Heart left ventricle (tissue), 16 donors: ENCODE measurements at places on chromosomes 13 and 19. TPM values are rescaled to one million over a fixed set of nuclear protein-coding genes. Genes with fewer than 3 reads are reported as not detected.
A peak's percentile ranks its signal among the peaks of the same experiment; 100 is the strongest.

GJB2 gene
- 0.30 TPM for polyA plus RNA-seq

AZU1 gene
- not detected for polyA plus RNA-seq

CBY2 gene
- not detected for polyA plus RNA-seq

RCBTB2 gene
- polyA plus RNA-seq, result 11.5 TPM

- DNase-seq, result no peak
These were observed 491.0 kb downstream of the FGF9 start for GRCh38 chr13:22161871-22162270.

DNA sequence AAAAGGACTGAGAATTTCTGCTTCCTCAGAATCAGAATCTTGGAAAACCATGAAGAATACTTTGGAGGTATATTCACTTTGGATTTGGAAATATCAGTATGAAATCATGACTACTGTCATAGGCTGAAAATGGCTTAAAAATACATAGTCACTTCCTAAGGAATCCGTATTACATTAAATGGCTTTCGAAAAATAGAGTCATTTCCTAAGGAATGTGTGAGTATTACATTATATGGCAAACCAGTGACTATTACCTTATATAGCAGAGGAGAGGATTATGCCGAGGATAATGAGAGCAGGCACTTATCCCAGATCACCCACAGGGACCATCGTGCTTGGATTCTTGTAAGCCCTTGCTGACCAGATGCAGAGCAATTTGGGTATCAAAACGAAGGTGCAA lies 1471.8 kb downstream of the EFNB2 start:
- no peak for DNase-seq

DNA sequence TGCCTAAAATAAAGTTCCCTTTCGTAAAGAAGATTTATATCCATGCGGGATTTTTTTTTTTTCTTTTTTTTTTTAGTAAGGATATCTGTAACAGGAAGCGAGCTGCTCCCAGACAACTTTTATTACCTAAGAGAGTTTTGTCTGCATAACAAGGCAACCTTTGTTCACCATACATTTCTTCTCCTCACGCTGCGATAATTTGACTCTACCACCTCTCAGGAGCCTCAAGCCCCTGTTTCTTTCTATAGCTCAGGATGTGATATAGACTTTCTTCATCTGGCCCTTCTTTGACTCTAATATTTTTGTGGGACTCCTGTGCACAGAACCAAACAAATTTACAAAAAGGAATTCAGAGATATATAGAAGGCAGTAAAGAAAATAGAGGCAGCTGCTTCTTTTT lies 1053.7 kb upstream of the SPRY2 start:
- no peak for DNase-seq

- no peak for DNase-seq
These were observed 27.2 kb downstream of the PLEKHJ1 start for GRCh38 chr19:2208975-2209374.

GRCh38 chr13:71460211-71460610 lies 406.8 kb downstream of the DACH1 start:
- DNase-seq, result no peak

DNA sequence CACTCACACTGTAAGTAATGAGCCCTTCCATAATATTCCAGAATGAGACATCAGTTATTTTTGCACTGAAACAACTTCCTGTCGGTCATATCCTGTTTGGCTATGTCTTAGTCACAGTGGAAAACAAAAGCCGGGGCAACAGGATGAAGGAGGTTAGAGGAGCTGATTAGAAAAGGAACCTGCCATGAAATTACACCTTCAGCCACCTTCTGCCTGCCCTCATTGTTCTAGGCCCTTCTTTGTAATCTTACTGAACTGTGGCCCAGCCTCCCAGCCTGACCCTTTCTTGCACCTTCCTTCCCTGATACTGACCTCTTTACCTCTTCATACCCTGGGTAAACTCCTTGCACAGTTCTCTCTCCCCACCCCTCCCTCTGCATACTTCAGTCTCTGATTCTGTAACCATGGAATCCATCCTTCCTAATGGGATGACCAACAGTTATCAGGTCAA lies 67.3 kb downstream of the DOCK9 start:
- peak; percentile 53 for DNase-seq

DNA sequence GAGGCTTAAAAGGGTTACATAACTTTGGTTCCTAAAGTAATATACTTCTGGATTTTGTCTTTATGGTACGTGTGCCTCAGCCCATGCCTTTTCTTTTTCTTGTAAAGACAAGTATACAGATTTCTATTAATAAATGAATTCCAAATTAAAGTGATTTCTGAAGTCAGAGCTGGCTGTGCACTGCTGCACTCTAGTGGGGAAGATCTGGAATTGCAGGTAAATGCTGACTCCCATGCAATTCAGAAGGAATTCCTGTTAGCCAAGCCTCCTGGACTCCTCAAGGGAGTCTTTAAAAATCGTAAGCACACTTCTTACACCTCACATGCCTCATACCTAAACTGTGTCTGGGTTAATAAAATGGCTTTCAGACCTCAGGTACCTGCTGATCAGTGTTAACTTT lies 118.4 kb upstream of the SLC7A1 start:
- DNase-seq, result no peak

DNA sequence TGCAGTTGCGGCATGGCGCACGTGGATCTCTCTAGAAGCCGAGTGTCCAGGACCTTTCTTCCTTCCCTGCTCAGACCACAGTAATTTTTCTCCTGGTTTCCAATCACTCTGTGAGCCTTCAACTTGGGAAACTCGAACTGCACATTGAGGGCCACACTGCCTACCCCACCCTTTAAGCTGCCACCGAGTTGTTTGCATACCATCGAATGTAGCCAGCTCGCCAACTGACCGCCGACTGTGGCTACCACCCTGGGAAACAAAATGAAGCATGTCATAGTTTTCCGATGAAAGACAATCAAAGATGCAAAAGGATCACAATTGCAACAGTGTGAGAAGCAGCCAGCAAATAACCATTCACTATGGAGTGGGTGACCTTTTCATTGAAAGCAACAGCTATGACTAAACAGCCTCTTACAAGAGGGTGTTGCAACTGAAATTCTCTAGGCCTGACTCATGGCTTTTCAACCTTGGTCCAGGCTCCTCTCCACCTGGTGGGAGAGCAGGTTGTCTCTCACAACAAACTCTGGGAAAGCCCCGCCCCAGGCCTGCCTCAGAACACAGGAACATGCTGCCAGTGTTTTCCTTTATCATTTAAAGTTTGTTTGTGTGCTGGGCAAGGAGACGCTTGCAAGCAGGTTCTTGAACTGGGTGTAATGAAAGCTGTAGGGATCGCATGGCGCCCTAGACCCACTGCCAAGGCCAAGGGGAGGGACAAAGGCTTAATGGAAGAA lies 141.7 kb upstream of the SERP2 start:
- DNase-seq, result peak; percentile 72

DNA sequence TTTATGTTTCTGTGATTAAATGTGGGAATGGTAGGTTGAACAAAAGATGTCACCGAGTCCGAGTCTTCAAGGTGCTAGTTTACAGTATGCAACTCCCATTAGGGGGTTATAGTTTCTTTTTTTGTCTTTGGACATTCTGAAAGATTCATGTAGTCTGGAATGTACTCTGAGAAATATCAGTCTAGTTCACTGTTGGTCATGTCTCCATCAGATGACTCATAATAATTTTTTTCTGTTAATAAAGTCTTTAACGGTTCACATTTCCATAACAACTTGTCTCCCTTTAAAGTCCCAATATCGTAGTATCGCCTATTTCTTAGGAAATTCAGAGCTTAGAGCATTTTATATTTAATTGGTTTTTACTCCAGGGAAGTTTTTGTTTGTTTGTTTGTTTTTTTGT lies 13.5 kb upstream of the ESD start:
- DNase-seq, result no peak

DNA sequence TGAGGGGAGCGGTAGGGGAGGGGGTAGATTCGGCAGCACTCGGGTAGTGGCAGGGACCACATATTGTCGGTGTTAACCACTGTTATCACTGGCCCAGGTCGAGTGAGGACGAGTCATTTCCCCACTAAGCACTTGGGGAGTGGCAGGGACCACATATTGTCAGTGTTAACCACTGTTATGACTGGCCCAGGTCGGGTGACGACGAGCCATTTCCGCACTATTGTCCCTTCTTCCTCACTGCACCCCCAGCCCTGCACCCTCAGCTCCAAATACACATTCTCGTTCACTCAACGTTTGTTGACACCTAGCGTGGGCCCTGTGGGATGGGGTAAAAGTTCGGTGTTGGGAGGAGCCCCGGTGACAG lies 467 bp upstream of the CLN5 start:
- DNase-seq, result peak; percentile 37
